WTC11 (cell line): ENCODE measurements at places on chromosomes 5 and 9. TPM values are rescaled to one million over a fixed set of nuclear protein-coding genes. Genes with fewer than 3 reads are reported as not detected.

BRD3 gene
- 100 to 108 TPM (median 105 TPM) in 3 replicates for total RNA-seq

CSF1R gene
- 0.07 to 0.20 TPM (median 0.14 TPM) in 3 replicates for total RNA-seq

CCL27 gene
- total RNA-seq, result 0.68 to 1.0 TPM (median 0.89 TPM) in 3 replicates

RANBP17 gene
- 23.1 to 27.4 TPM (median 23.1 TPM) in 3 replicates for total RNA-seq

LSM11 gene
- 5.2 to 5.8 TPM (median 5.4 TPM) in 3 replicates for total RNA-seq

DBH gene
- 0.23 to 0.34 TPM (median 0.24 TPM) in 3 replicates for total RNA-seq

PCDHGB4 gene
- 7.8 to 9.1 TPM (median 8.8 TPM) in 3 replicates for total RNA-seq

PIP5KL1 gene
- total RNA-seq, result 15.8 to 20.2 TPM (median 16.8 TPM) in 3 replicates

CER1 gene
- total RNA-seq, result 2.4 to 4.1 TPM (median 3.7 TPM) in 3 replicates

SH3RF2 gene
- total RNA-seq, result 0.83 to 1.6 TPM (median 0.98 TPM) in 3 replicates

UNC5A gene
- 7.9 to 10.2 TPM (median 9.4 TPM) in 3 replicates for total RNA-seq

DNA sequence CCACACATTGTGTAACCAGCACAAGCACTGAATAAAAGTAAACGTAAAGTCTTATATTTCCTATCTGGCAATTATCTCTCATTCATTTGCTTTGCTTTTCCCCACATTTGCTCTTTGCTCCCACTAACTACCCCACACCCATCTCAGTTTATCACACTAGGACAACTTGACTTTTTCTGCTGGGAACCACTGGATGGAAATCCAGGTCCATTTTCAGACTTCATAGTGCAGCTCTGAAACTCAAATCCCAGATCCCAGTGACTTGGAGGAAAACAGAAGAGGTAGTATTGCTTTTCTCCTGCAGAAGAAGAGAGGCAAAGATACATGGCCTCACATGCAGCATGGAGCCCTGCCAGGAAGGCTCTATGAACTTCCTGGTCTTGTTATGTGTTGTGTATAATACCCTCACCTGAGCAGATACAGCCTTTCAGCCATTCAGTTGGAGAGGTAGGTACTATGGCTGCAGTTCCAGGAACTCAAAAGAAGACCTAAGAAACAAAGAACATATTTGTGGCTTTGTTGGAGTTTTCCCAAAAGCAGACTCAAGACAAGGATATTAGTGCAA, 90.0 kb upstream of the NIPBL start:
- no peak for DNase-seq

DNA sequence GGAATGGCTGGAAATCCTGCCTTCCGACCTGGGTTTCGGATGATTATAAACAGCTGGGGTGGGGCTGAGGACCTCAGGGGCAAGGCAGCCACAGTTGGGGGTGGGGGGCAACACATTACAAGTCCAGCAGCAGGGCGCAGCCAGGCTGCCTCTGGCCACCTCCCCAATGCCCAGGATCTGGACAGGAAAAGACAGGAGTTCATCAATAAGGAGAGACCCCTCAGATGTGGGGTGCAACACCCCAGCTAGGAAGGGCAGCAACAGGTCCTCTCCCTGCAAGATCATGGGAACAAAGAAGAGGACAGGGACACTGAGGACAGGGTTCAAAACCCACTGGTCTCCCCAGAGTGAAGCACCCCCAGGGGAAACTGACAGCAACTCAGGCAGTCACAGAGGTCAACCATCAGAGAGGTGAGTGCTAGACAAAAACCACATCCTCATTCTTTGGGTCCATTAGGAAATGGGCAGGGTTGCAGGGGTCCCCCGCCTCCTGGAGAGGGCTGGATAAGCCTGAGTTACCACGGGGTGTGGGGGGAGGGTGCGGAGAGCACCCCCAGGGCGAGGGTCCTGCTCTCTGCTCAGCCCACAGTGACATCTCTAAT, 33.5 kb downstream of the SEMA4D start:
- no peak for DNase-seq

GRCh38 chr5:33227247-33227646, 213.5 kb upstream of the TARS1 start:
- no peak for DNase-seq

DNA sequence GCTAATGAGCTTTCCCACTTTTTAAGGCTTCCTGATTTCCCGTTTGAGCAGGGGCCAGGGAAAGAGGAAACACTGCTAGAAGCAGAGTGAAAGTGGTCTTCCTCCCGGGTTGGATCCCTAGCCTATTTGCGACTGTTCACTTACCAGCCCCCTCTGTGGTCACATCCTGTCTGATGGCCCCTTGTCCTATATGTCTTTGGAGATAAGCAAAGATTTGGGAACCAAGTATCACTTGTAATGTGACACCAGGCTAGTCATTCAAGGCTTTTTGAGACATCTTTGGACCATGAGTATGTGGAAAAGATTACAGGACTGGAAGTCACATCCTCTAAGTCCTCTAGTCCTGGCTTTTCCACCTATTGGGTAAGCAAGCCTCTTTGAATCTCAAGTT, 6.1 kb downstream of the DNAJB5 start:
- DNase-seq, result no peak

DNA sequence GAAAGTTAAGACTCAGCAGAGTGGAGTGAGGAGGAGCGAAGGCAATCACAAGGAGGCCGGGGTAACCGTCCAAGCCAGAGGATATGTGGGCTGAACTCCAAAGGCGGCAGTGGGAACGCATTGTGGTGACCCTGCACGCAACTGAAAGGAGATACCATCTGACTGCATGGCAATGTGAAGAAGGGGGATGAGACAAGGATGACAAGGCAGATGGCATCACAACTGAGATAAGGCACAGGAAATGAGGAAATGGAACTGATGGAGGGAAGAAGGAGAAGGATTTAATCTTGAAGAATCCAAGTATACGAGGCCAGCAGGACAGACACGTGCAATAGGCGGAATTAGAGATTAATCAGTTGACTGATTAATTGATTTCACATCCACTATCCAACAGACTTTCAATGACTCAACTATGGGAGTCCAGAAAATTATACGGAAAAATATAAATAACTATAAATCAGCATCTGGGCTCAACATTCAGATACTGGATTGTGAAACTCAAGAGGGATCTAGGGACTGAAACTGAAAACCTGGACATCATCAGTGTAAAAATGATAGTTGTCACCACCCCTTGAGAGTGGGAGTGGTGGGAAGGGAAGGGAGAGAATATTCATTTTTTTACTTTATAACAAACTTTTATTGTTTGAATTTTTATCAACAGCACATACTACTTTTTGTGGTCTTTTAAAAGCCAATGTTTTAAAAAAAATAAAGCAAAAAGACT, 86.1 kb downstream of the ARL15 start:
- DNase-seq, result no peak

GRCh38 chr5:121915765-121916164, 46.0 kb upstream of the SRFBP1 start:
- no peak for DNase-seq

GRCh38 chr5:15487228-15487627, 12.8 kb upstream of the FBXL7 start:
- no peak for DNase-seq

GRCh38 chr9:89513837-89514236, 15.9 kb upstream of the SEMA4D start:
- no peak for DNase-seq

- DNase-seq, result no peak
Measured at GRCh38 chr9:35691334-35691650, 1.6 kb upstream of the TPM2 start.

GRCh38 chr9:34869390-34869789, 88.7 kb upstream of the PHF24 start:
- no peak for DNase-seq

DNA sequence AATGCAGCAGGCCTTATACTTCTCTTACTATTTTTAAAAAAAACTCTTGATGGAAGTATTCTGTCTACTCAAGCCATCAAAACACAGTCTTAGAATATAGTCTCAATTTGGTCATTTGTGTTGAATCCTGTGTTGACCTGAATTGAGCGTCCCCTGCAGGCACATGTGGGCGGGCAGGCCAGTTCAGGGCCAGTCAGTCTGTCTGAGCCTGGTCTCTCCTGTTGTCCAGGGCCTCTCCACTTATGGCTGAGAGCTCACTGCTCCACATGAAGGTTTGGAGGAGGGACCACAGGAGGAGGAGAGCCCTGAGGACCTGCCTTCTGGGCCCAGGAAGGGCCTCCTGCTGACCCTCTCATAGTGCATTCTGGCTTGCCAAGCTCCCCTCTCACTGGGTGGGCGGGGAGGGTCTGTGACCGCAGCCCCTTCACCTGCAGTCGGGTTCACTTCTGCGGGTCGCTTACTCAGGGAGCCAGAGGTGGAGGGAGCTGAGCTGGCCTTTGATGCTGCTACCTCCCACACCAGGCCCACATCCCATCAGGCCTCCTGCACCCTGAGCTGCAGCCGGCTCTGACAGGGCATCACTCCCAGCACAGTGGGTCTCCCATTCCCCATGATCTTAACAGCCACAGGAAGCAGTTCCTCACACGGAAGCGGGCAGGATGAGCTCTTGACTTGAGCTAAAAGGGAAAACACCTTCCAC, 178.2 kb upstream of the S1PR3 start:
- DNase-seq, result no peak
